ENCODE measurements at places on chromosomes 16 and 17. TPM values are rescaled to one million over a fixed set of nuclear protein-coding genes. Genes with fewer than 3 reads are reported as not detected.

GRCh38 chr17:82943339-82943738, 103.5 kb upstream of the ZNF750 start:
- no peak for DNase-seq

GRCh38 chr16:10242916-10243315, 60.7 kb upstream of the GRIN2A start:
- DNase-seq: no peak

GRCh38 chr17:73595479-73595878, 48.8 kb downstream of the SDK2 start:
- DNase-seq: peak; percentile 31

- peak; percentile 31 for DNase-seq
Measured at GRCh38 chr17:42287305-42287976, 857 bp upstream of the STAT5A start.

DNA sequence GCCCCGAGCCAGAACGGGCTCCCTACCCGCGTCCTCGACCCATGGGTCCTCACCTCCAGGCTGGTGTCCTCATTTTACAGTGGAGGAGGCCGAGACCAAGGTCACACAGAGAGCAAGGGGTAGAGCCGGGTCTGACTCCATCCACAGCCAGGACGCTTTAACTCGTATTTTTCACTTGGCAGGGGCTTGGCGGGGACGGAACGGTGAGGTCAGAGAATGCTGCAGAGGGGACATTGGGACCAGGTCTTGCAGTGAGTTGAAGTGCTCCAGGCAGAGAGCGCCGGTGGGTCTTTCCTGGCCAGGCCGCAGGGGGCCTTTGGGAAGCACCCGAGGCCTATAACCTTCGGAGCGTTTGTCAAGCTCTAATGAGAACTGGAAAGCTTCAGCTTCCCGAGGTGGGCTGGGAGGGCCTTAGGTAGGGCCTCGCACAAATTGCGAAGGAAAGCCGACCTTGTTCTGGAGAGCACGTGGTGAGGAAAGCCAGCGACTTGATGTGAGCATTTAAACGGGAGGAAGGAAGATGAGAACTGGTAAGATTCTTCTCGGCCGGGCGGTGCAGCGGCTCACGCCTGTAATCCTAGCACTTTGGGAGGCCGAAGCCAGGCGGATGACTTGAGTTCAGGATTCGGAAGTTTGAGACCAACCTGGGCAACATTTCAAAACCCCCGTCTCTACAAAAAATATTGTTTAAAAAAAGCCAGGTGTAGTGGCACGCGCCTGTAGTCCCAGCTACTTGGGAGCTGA, 908 bp upstream of the CLUH start:
- DNase-seq: no peak

- DNase-seq: no peak
Measured at GRCh38 chr17:15885770-15886169, 59.2 kb upstream of the ADORA2B start.

DNA sequence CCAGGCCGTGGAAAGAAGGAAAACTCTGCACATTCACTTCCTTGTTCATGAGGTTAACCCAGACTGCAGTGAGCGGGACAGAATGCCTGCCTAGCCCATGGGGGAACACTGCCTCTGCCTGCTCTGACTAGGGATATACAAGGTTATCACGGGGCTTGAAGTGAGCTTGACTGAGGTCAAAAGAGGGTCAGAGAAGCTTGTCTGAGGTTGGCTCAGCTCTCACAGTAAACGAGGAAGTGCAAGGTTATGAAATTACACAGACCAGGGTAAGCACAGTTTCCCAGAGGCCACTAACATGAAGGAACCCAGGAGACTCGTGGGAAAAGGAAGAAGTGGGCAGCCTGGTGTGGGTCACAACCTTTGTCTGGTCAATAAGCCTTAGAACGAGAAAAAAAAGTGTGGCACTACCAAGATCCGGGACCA, 28.7 kb downstream of the HIC1 start:
- peak; percentile 84 for DNase-seq

GRCh38 chr16:3282103-3282729, 1.1 kb upstream of the ZNF263 start:
- DNase-seq: no peak

DNA sequence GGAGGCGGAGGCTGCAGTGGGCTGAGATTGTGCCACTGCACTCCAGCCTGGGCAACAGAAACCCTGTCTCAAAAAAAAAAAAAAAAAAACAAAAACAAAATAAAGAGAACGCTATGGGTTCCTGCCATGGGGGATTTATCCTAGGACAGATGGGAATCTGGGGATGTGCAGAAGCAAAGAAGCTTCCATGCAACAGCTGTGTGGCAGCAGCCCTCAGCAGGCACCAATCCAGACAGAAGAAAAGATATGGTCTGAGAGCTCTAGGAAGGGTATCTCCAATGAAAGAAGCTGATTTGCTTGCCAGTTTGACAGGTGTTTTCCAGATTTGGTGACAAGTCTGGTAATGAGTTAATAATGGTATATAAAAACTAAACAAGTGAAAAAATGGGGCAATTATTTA, 11.6 kb downstream of the MYO19 start:
- DNase-seq: no peak

DNA sequence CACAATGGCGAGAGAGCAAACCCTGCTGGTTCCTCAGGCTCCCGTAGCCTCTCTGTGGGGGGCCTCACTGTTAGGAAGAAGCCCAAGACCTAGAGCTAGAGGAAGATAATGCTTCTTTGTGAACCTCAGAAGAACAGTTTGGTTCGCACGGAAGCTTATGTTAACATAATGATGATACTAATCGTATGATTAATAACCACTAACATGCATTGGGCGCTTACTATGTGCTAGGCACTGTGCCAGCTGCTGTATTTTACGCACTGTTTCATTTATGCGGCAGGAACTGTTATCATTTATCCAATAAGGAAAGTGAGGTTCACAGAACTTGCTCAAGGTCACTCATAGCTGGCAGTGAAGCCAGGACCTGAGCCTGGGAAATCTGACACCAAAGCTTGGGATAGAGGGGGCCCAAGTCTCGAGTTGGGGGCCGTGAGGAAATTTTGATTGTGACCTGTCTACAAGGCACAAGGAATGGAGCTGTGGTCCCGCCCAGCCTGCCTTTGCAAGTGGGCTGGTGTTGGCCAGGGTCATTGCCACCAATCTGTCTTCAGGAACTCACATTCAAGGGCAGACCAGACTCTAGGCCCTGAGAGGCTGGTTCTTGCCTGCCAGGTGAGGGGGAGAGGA, 6.8 kb downstream of the PRCD start:
- peak; percentile 62 for DNase-seq

DNA sequence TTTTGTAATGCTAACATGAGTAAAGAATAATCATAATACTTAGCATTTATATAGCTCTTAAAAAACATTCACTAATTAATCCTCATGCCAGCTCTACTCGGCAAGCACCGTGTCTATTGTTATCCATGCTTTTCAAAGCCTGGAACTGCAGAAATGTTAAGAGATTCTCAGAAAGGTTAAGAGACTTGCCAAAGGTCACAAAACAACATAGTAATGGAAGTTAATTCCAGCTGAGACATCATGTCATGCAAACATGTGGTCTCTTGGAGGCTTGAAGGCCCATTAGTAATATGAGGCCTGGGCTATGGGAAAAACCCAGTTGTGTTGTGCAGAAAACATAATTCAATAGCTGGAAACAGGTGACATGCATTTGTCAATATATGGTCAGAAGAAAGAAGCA, 389.9 kb upstream of the GOT2 start:
- DNase-seq: no peak

DNA sequence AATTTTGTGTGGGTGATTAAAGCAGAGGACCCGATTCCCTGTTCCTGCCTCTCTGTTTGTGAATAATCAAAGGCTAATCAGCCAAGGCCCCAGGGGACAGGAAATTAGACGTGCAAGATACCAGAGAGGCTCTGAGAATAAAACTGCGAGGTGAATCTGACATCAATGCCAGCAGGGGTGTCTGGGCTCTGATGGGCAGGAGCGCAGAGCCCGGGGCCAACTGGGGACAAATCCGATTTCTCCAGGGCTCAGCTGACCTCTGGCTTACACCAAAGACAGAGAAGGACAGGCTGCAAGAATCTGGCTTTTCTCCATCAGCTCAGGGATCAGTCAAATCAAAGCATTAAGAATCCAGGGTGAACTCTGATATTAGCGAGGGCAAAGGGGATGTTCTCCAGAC, 174.3 kb downstream of the XYLT1 start:
- no peak for DNase-seq

GRCh38 chr16:79213214-79213613, 387.3 kb downstream of the MAF start:
- no peak for DNase-seq

GRCh38 chr17:58111676-58112075, 28.5 kb downstream of the DYNLL2 start:
- no peak for DNase-seq

The CD300A gene
- total RNA-seq: not detected

The RDM1 gene
- total RNA-seq: 5.9 TPM

The UMOD gene
- total RNA-seq: 0.45 TPM

The PPP1R27 gene
- total RNA-seq: not detected

The CACNG5 gene
- total RNA-seq: not detected

The SCGB1C2 gene
- not detected for total RNA-seq

The VPS4A gene
- total RNA-seq: 33.9 TPM

The ADCY9 gene
- total RNA-seq: 12.1 TPM

The SNX11 gene
- 21.2 TPM for total RNA-seq

The HSD3B7 gene
- 5.3 TPM for total RNA-seq
